Glutamatergic neuron (in vitro differentiated cells): ENCODE measurements at places on chromosomes 13 and 19.

- no peak for DNase-seq
Measured at GRCh38 chr19:8421484-8422461, 8.7 kb downstream of the MARCHF2 start.

DNA sequence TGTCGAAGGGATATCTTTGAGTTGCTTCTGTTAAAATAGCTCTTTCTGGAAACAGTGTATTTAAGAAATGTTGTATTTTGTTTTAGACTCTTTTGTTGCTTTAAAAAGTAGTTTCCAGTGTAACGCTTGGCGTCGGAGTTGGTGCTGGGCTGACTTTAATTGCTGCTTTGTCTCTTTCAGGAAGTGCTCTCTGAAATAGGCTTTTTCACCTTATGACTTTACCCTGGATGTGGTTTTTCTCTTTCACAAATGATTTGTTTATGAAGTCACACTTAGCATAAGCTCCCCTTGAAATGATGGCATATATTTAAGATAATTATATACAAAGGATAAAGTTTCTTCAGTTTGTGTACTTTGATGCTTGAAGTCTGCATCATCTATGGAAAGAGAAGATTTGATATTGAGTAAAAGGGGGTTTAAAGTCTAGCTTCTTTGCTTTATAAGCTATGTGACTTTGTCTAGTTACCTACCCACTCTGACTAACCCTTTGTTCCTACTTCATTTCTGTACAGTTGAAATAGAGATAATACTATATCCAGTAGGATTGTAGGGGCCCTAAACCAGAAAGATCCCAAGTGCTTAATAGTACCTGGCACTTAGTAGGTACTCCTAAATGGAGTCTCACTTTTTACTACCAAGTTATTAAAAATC is at the start of gene GPR18:
Gene GPR18 (minus strand): TSS at position 170 of the 651 bp plus-strand sequence. CDS start 2,507 bp downstream, outside the sequence.
- DNase-seq, result no peak

- no peak for DNase-seq
Measured at GRCh38 chr13:97366172-97366688, 67.7 kb upstream of the RAP2A start.

- no peak for DNase-seq
Measured at GRCh38 chr19:34519602-34520001, 38.0 kb downstream of the WTIP start.

DNA sequence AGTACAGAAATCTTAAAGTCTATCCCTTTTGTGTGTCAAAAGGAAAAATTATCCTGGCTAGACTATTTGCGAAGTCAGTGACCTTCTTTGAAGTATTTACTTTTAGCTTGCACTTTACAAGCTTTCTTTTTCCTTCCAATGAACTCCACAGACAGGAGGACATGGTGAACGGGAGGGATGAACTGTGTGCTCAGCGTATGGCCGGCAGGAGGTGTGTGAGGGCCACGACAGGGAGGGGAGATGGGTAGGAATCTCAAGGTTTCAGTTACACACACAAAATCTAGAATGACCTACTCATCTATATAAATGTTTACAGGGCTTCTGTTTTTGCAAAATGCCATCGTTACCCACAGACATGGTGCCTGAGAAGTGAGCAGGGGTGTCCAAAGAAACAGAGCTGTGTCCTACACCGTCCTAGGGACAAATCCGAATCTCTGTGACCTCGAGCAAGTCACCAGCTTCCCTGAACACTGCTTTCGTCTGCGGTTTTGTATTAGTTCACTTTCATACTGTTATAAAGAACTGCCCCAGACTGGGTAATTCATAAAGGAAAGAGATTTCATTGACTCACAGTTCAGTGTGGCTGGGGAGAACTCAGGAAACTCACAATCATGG is 537.2 kb downstream of the LIG4 start:
- peak; percentile 31 for DNase-seq

DNA sequence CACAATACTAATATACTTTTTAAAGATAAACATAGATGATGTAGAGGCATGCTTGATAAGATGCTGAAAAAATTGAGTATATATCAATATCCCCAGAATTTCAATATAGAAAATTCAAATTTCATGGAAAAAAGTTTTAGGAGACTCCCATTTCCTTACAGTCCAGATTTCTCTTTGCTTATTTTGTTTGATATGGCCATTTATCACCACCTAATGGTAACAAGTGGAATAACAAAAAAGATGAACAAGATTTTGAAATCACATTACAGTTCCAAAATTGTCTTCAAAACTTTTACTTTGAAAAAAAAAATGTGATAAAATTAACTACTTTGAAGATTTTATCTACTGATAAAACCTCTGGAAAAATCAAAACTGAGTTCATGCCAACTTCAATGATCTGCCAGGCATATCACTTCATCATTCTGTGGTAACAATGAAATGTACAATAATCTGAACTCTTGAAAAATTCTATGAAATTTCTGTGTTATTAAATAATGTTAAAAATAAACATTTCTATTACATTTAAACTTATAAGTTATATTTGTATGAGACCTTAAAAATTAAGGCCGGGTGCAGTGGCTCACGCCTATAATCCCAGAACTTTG is 17.5 kb downstream of the MIPEP start:
- DNase-seq, result no peak

GRCh38 chr19:42121656-42122069 is 10.6 kb downstream of the POU2F2 start:
- no peak for DNase-seq

DNA sequence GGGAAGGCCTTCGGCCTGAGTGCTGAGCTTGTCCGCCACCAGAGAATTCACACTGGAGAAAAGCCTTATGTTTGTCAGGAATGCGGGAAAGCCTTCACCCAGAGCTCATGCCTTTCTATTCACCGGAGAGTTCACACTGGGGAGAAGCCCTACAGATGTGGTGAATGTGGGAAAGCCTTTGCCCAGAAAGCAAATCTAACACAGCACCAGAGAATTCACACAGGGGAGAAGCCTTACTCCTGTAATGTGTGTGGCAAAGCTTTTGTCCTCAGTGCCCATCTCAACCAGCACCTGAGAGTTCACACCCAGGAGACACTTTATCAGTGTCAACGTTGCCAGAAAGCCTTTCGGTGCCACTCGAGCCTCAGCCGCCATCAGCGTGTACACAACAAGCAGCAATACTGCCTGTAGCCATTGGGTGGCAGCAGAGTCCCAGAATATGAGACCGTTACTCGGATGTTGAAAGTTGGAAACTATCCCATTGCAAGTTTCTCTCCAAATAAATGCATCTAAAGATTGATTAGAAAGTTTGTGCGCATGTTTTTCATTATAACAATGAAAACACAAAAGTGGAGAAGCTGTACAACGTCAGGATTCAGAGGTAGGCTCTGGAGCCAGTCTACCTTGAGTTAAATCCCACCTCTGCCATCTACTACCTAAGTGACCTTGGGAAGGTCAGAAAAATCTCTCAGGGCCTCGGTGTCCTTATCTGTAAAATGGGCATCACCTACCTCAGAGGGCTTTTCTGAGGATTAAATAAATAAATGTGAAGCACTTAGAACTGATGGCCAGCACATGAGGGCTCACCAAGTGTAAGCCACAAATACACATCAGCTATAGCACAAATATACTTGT is 21.1 kb downstream of the ZNF473 start:
- peak; percentile 75 for DNase-seq

- no peak for DNase-seq
Measured at GRCh38 chr19:23777216-23777615, 18.5 kb upstream of the ZNF681 start.

DNA sequence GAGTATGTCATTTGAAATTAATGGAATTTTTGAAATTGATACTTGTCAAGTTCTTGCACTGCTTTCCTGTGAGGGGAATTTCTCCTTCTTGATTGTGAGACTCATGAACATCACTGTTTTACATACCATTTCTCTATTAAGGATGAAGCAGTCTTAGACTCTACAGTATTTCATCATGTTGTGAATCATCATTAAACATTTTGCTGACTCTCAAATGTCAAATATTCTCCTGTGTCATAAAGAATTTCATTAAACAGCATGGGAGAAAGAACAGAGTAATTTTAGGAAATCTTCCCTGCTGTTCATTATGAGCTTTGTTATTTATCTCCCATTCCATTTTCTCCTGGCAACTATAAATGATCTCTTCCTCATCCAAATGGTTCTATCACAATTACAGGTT is 729.0 kb downstream of the PCDH9 start:
- DNase-seq, result no peak

- no peak for DNase-seq
Measured at GRCh38 chr19:36136964-36137686, 2.7 kb upstream of the CAPNS1 start.

- DNase-seq, result no peak
Measured at GRCh38 chr19:30206187-30206586, 166.0 kb upstream of the ZNF536 start.

- DNase-seq, result no peak
Measured at GRCh38 chr13:102703726-102704035, 8.8 kb upstream of the METTL21C start.
